ENCODE measurements at places on chromosomes 13 and 19.

DNA sequence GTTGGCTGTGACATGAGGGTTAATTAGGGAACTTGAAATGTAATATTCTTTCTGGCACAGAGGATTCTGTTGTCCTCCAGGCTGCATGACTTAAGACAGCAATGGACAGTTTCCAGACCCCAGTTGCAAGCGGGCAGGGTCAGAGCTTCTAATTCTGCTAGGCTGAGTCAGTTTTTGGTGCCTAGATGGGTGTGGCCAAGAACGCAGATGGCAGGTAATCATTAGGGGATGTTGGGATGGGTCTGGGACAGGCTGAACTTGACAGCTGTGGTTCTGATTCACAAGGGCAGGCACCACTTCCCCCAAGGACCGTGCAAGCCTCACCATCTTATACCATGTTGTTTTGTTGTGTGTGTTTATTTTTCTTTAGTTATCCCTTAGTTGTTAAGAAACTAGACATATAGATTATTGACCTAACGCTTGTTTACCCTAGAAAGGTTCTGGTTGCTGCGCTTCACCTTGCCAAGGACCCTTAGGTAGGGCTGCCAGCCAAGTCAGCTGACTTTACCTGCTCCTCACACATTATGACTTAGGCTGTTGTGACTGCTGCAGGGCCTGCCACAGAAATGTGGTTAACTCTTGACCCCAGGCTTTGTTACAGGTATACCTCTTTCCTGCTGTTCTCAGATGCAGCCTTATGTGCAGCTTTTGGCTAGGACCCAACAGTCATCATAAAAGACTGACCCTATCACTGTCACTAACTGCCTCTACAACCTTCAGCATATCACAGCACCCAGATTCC, 117.7 kb upstream of the KLF12 start:
- DNase-seq, result no peak

DNA sequence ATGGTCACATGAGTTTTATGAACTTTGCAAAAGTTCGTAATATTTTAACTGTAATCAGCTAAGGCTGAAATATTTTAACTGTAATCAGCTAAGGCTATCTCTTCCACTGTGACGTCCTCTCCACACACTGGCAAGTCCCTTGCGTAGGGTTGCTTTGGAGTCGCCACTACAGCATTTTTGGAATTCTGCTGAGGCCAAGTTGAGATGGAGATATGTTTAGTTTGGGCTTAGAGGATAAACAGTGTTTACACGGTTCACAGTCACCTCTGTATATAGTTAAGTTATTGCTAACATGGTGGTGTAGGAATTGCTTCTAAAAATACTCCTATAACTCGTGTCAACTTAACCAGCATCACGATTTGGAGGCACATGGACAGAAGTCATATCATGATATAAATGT, 143.6 kb upstream of the SERP2 start:
- no peak for DNase-seq

GRCh38 chr19:41295499-41295898, 14.5 kb upstream of the CCDC97 start:
- no peak for DNase-seq

GRCh38 chr13:42832341-42833096, 51.1 kb downstream of the FAM216B start:
- DNase-seq, result peak; percentile 56

GRCh38 chr19:55088543-55089341, 13.1 kb downstream of the EPS8L1 start:
- peak; percentile 79 for DNase-seq

DNA sequence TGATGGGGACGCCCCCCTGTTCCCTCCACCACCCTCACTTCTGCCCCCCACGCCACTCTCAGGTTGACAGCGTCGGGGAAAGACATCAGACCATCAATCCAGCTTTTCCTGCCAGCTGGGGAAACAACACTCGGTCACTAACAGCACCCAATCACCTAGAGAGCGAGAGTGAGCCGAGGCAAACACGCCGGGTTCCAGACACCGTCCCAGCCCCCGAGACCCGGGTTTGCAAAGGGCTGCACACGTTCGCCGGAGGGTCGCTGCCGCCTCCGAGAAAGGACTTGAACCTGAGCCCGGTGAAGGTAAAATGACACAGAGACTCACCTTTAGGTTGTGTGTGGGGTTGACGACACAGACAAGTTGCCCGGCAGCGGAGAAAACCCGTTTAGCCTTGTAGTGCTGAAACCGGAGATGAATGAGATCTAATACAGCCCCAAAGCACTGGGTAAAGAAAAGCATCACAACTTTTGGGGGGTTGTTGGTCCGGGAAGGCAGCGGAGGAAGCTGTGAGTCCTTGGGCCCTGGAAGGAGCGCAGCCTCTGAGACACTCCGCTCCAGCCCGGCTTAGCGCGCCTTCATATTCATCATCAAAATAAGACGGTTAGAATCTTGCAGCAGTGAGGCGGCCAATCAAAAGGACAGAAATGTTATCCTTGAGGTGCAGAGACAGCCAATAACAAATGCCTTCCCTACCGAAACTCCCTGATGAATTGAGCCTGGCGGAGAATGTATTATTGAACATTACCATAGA, at the start of gene SIAH3:
SIAH3 (minus strand) TSS at position 583 of the 751 bp plus-strand sequence; CDS start at position 459, 124 bp downstream.
- DNase-seq, result peak; percentile 73

GRCh38 chr13:93108111-93108601, 118.5 kb upstream of the GPC6 start:
- no peak for DNase-seq

- no peak for DNase-seq
Measured at GRCh38 chr19:10517361-10517759, at the start of gene S1PR5. S1PR5 (minus strand) TSS chr19:10517447; CDS start chr19:10515011, 2,436 bp downstream.

DNA sequence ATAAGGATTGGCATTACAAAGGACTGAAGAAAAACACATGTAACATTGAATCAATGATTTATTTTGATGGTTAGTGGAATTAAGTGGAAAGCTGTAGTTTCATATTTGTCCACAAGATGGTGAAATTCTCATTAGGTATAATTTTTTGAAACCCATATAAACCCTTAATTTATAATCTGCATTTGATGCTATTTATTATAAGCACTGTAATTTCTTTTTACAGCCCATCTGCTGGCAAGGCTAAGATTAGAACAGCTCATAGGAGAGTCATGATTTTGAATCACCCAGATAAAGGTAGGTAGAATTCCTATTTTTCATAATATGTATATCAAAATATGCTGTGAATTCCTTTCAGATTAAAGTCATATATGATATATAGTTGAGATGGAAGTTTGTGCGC, 62.2 kb downstream of the DNAJC15 start:
- peak; percentile 71 for DNase-seq

GRCh38 chr13:41075034-41075433, 13.7 kb downstream of the WBP4 start:
- peak; percentile 54 for DNase-seq

DNA sequence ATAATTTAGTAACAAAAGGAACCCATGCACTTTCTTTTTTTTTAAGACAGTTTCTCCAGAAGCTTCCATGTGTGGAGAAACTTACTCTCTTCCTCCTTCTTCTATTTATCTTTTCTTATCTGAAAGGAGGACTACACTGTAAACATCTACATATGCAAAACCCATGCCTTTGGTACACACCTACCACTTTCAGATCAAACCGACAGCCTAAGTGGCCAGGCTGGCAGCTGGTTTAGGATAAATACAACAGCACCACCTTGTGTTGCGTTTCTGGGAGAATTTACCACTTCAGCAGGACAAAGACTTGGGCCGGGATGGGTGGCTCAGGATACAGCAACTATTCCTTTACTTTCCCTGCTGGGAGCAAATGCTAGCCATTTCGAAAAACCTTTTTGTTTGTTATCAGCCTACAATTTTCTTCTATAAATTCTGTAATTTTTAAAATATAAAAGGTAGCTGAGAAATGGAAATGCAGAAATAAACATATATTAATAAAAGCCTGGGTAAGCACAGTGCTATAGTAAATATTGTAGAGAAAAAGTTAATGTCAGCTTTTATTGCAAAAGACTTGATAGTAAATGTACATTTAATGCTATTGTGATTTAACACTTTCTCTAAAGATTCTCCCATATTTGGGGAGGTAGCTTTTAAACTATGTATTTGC, 94.0 kb upstream of the RFC3 start:
- DNase-seq, result peak; percentile 81

DNA sequence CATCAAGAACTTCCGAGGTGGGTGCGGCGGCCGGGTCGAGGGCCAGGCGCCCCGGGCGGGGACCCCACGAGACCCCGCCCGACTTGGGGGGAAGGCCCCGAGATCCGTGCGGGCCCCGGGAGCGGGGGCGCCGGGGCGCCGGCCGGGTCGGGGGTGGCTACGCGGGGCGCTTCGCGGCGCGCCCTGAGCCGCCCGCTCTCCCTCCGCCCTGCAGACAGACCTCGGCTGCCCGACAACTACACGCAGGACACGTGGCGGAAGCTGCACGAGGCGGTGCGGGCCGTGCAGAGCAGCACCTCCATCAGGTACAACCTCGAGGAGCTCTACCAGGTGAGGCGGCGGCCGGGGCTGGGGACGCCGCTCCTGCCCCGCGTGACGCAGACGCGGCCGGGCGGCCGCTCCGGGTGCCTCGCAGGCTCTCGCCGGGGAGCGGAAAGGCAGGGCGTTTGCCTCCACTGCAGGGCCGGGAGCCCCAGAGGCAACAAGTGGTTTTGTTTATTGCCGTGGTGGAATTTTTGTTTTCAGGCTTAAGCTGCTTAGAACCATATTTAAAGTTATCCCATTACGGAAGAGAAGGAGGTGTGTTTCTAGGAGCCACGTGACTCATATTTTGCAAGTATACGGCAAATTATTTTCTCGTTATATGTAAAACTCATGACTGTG, 477 bp downstream of the CUL4A start:
- DNase-seq, result peak; percentile 79

All from common myeloid progenitor, CD34-positive (primary cell).